ENCODE measurements at places on chromosomes 11 and 22.

GRCh38 chr11:123406441-123407129, 23.5 kb upstream of the GRAMD1B start:
- DNase-seq = no peak

- no peak for DNase-seq
Measured at GRCh38 chr11:125272092-125272491, 107.5 kb downstream of the PKNOX2 start.

- DNase-seq = no peak
Measured at GRCh38 chr22:31947296-31947695, 3.0 kb downstream of the YWHAH start.

- no peak for DNase-seq
Measured at GRCh38 chr11:103170865-103171264, 61.6 kb downstream of the DYNC2H1 start.

GRCh38 chr22:41781507-41781906, 19.0 kb upstream of the CCDC134 start:
- no peak for DNase-seq

GRCh38 chr11:104725796-104726408, 172.4 kb downstream of the CASP12 start:
- no peak for DNase-seq

DNA sequence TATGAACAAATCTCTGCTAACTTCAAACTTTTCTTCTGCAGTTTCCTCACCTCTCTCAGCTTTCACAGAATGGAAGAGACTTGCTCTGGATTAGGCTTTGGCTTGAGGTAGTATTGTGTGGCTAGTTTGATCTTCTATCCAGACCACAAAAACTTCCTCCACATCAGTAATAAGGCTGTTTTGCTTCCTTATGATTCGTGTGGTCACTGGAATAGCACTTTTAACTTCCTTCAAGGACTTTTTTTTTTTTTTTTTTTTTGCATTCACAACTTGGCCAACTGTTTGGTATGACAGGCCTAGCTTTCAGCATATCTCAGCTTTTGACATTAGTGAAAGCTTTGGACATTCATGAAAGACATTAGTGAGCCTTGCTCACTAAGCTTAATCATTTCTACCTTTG, 47.5 kb upstream of the LRRC55 start:
- DNase-seq = no peak

DNA sequence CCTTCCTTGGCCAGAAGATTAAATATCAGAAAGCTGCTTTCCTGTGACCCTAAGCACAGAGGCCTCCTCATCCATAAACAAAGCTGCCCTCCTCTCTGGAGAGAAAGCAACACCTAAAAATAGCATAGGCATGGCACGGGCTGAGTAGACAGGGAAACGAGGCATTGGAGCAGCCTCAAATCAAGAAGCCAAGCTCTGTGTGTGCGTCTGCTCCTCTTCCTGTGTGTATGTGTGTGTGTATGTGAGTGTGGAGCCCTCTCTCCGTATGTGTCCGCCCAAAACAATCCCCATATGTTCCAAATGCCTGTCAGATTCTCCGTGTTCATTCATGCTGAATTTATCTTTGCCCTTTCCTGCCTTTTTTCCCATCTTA, 24.0 kb downstream of the KCNJ5 start:
- DNase-seq = no peak

GRCh38 chr22:48741540-48741939, 1086.1 kb downstream of the BRD1 start:
- DNase-seq = no peak

- no peak for DNase-seq
Measured at GRCh38 chr11:126197277-126197939, 14.0 kb downstream of the RPUSD4 start.

DNA sequence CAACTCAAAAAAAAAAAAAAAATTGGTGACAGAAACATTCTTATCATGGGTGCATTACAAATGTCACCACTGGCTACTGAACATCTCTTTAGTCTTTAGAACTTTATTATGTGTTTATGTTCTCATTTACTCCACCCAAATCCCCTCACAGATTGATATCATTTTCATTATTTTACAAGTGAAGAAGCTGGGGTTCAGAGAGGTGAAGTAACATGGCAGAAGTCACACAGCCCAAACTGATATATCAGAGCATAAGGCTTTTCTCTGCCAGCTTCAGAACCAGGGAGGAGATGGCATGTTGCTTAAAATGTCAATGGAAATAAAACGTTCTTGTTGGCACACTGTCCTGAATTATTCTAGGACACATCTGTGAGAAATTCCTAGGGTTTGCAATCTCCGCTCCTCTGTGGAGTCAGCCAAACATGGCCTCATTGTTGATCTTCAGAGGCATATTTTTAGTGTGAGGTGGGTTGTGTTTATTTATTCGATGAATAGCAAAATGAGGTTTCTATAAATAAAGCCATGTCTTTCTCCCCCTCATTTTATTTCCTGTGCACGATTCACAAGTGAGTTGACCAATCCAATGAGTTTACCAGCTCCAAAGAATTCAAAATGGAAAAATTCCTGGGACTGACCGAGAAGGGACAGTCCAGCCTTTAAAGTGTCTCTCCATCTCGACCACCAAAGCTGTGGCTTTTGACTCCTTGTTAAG, 72.9 kb upstream of the ANO1 start:
- no peak for DNase-seq

GRCh38 chr22:30574095-30574981, at the start of gene GAL3ST1:
Gene GAL3ST1, minus strand, starts transcription at chr22:30574665. Its CDS starts 17,273 bp downstream, at chr22:30557392.
- DNase-seq = no peak

GRCh38 chr11:58628446-58628845, 6.0 kb downstream of the CNTF start:
- DNase-seq = no peak
